ENCODE measurements at places on chromosomes 1 and 21.

DNA sequence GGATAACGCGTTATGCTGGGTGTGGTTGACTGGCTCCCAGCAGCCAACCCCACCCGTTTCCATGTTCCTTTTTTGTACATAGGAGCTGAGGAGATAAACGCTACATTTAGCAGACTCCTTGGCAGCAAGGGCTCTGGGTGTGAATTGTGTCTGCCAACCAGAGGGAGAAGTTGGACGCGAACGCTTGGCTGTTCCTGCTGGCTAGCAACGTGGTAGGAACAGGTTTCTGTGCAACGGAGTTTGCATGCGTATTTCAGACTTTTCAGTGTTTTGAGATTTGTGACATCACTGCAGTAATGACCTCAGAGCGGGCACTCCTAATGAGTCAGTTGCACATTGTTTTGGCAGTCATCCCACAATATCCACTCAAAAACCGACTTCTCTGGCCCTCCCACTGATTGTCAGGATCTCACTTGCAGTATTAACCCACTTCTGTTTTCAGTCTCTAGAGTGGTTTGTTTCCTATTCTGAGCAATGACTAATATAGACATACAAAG is 98.7 kb upstream of the RGS1 start:
- no peak for DNase-seq

GRCh38 chr1:226625832-226626576 is 77.4 kb downstream of the STUM start:
- no peak for DNase-seq

DNA sequence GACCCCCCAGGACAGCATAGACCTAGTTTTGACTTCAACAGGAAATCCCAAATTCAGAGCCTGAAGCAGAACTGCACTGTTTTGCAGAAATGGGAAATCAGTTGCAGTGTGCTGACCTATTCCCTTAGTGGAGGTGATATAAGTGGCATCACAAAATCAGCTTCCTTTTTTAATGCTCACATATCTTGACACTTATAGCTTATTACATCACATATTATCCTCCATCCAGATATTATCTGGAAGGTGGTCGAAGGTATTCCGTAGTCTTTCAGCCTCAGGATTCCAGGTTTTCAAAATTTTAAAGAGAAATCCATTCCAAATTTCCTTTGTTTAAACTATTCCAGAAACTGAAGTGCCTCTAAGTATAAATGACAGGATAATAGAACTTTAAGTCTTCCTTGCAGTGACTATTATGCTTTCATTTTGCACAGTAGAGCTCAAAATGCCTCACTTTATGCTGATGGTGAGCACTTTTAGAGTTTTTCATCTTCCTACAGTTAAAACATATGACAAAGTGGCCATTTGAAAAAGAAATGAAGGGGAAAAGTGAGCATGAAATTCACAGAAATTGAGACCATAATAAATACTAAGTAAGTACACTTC is 106.4 kb upstream of the DPYD start:
- DNase-seq: no peak

GRCh38 chr1:179447489-179447888 is 81.7 kb downstream of the AXDND1 start:
- no peak for DNase-seq

DNA sequence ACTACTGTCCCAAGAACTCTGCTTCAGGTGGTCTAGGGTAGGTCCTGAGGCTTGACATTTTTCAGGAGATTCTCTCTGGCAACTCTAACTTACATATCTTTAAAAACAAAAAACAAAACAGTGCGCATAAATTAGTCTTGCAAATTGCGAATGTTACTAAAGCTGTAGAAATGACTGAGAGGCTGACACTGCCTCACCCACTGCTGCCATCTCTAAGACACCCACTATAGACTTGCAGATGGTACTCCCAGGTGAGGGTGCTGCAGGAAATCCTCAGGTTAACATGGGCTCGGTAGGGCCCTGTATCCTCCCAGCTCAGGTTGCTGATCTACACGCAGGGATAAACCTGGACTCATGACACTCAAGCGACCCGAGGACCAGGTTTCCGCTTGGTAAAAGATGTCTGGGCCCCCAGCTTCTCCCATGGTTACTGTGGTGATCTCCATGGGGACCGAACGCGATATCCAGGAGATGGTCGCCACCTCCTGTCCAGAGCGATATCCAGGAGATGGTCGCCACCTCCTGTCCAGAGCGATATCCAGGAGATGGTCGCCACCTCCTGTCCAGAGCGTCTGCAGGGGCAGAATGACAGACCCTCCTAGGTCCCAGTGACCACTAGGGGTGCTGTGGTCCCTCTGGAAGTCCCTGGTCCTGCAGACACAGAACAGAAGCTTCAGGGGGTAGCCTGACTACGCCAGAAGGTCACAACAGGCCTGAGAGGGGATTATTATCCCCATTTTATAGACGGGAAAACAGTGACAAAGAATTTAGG is 16.2 kb upstream of the LY9 start:
- DNase-seq: no peak

DNA sequence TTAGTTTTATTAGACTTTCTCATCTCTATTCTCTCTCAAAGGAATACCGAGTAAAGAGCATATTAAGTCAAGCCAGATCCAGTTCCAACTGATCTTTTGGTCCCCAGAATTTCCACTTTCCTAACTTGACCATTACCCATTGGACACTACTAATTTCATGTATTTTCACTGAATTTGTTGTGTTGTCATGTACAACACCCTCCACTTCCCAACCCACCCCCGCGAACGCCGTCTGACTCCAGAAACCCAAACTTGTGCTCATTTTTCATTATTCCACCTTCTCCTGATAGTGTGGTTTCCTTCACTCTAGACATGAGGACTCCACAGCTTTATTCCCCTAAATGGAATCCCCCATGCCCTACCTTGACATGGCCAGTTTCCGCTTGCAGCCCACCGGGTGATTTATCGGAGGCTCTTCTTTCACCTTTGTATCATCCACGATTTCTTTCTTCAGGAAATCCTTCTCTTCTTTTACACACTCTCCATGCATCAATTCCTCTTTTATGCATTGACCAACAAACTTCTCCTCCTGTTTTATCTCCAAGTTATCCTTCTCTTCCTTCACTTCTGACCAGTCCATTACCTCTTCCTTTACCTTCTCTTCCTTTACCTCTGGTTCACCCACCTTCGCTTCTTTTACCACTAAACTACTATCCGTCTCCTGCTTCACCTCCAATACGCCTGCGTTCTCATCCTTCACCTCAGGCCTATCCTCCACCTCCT is 805 bp downstream of the ZNHIT6 start:
- DNase-seq: no peak

GRCh38 chr1:214957330-214958137 is 125.0 kb upstream of the KCNK2 start:
- no peak for DNase-seq

DNA sequence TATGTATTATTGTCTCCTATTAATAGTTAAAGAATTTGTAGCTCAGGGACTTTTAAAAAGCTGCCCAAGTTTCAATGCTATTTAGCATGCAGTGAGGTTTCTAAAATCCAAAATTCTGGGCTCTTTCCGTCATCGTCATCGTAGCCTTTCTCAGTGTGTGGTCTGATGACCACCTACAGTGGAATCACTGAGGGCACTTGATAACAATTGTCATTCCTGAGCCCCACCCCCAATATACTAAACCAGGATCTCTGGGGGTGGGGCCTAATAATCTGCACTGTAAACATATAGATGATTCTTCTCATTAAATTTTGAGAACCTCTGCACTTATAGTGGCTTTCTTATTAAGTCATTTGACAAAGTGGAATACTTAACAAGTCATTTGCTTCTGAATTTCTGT is 674.8 kb downstream of the PLPP3 start:
- no peak for DNase-seq

DNA sequence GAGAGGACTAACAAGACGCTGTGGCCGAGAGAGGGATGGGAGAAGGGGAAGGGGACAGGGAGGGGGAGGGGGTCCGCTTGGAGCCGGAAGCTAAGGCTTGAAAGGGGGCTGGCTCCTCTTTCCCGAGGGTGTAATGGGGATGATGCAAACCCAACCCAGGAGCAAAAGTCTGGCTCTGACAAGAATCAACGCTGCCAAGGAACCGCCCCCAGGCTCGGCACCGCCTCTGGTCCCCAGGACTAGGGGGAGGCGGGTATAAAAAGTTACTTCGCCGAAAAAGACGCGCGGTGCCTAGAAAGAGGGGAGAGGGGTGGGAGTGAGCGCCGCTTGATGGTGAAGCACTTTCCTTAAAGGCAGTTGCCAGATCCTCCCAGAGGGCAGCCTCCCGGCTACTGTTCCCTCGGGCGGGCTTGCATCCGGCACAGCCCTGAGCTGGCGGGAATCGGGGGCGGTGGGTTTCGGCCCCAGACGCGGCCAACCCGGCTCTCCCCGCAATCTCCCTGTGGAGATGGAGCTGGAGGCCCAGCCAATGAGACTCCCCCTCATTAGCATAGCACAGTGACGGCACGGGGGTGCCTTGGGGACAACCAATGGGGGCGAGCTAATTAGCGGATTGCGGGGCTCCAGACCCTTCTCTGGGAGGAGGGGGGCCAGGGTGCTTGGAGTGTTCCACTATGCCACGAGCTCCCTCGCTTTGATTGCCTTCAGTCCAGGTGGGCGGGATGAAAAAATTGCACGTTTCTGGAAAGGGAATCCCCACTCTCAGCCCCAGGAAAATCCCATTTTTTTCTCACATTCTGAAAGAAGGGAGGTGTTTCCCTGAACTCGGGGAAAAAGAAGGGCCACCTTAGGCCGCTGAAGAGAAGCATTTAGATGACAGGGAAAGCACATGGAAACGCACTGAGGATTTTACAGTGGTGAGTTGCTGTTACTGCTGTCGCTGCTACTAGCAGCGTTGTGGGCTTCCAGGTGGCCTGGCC is at the start of gene KCNT2:
Gene KCNT2 (minus strand): TSS at position 51 of the 980 bp plus-strand sequence. CDS start 131 bp downstream, outside the sequence.
- DNase-seq: peak; percentile 98

DNA sequence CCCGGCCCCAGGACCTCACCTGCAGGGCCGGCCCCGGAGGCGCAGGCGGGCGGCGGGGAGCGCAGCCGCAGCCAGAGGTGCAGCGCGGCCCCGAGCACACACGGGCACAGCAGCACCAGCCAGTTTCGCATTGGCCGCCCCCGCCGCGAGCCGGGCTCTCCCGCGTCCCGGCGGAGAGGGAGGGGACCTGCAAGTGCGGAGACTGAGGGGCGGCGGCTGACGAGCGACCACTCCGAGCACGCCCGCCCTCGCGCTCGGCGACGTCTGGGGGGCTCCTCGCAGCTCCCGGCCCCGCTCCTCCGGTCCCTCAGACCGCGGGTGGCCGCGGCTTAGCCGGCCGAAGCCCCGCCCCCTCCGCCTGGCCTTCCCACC is at the start of gene B3GALNT2:
Gene B3GALNT2 (minus strand): TSS at position 331 of the 372 bp plus-strand sequence. CDS start 200 bp downstream, at position 131.
- DNase-seq: no peak

DNA sequence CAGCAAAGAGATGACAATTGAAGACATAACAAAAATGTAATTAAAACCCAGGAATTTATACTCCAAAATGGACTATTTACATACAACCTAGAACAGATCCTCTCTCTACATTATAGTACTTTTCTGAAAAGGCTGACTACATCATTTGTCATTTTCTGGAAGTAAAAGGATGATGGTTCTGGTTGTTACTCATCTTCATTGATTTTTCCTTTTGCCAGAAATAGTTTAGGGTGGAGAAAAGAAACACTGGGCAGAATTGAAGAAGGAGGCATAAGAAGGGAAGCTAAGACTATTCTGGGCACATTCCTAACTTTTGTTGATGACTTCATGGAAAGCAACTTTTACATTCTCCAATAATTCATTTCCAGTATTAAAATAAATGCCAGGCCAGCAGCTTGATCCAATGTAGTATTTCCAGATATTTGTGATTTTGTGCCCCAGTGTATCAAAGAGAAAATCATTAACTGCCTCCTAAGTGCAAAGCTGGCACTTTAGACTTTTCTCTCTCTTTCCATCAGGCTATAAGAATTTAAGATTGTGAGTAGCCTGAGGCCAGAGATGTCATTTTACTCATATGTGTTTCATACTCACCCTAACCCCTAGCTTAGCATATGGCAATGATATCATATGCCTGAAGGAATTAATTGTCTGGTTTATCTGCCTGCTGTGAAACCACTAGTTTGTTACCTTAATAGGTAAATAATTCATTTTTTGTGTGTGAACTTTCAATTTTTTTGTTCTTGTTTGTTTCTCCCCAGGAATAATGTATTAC is 369.5 kb upstream of the LYPLAL1 start:
- DNase-seq: no peak

DNA sequence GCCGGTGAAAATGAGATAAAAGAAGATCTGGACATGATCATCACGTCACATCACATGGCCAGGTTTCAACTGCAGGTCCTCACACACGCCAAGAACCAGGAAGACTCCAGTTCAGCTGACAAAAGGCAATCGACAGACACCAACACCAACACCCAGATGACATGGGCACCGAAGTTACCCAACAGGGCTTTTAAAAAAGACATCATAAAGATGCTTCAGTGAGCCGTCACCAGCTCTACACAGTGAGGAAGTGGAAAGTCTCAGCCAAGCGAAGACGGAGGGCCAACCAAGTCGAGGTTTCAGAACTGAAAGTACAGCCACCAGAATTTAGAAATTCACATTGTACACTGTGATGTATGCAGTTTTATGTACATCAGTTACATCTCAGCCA is 154.3 kb upstream of the COL6A1 start:
- DNase-seq: no peak

- no peak for DNase-seq
Observed at GRCh38 chr1:55444667-55445066, 229.5 kb upstream of the USP24 start.

DNA sequence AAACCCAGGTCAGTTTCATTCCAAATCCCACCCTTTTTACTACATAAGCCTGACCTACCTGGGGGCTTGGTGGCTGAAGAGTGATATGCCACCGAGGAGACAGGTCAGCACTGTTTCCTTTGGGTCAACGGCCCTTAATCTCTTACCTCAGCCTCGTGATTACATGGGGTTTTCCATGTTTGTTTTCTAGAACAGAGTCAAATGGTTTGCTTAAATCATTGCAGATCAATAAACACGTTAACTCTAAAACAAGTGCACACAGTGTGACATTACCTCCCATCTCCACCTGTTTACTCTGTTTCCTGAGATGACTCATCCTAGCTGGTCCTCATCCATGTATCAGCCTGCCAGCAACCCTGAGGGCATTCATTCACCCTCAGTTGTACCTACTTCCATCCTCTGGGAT is 40.8 kb upstream of the TP53BP2 start:
- DNase-seq: no peak

DNA sequence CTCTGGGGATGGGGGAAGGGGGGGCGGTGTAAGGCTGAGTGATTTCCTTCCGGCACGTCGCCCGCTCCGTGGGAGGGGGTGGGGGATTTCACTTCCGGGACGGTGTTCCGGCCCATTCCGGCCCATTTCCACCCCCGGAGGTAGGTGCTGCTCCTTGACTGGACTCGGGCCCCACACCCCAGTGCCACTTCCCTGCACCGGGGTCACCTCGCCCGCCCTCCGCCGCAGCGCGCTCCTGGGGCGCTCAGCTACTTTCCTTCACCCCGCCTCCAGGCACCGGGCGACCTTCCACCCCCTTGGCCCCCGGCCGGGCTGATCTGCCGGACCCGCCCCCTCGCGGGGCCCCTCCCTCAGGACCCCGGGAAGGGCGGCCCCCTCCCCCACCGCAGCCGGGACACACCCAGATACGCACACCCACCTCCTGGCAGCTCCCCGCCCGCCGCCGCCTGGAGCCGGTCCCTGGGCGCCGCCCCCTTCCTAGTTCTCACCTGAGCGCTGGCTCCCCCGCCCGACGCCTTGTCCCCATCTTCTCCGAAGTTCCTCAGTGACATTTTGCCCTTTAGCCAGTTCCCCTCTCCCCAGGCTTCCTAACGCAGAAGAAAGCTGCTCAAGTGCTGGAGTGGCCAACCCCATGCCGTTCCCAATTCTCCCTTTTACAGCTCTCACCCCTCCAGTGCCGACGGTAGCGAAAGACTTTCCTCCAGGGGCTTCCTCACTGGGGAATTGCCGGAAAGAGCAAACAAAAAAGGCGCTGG is at the start of gene ZBTB37:
Gene ZBTB37 (plus strand): TSS at position 115 of the 755 bp plus-strand sequence. CDS start 1,846 bp downstream, outside the sequence.
- DNase-seq: peak; percentile 87

Measured in NCI-H1436 (cell line).